ENCODE measurements at places on chromosomes 5 and 9.
A peak's percentile ranks its signal among the peaks of the same experiment; 100 is the strongest.

- peak; percentile 85 for DNase-seq
Observed at GRCh38 chr5:144191998-144192397, 21.3 kb downstream of the KCTD16 start.

DNA sequence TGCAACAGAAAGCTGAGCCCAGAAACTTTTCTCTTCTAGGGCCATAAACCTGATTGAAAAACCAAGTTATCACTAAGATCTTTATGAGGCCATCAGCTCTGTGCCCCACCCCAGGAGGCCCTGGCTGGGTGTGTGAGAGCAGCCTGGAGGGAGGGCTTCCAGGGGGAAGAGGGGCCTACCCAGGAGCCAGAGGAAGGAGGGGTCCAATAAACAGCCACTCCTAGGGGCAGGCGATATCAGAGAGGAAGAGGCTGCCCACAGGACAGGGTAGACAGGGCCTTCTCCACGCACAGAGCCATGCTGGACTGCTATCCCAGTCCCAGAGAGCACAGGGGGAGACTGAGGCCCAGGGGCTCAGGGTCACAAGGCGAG is 4.5 kb upstream of the CDX1 start:
- DNase-seq, result no peak

GRCh38 chr9:134152022-134152448 is 12.3 kb downstream of the RNU6ATAC start:
- no peak for DNase-seq

DNA sequence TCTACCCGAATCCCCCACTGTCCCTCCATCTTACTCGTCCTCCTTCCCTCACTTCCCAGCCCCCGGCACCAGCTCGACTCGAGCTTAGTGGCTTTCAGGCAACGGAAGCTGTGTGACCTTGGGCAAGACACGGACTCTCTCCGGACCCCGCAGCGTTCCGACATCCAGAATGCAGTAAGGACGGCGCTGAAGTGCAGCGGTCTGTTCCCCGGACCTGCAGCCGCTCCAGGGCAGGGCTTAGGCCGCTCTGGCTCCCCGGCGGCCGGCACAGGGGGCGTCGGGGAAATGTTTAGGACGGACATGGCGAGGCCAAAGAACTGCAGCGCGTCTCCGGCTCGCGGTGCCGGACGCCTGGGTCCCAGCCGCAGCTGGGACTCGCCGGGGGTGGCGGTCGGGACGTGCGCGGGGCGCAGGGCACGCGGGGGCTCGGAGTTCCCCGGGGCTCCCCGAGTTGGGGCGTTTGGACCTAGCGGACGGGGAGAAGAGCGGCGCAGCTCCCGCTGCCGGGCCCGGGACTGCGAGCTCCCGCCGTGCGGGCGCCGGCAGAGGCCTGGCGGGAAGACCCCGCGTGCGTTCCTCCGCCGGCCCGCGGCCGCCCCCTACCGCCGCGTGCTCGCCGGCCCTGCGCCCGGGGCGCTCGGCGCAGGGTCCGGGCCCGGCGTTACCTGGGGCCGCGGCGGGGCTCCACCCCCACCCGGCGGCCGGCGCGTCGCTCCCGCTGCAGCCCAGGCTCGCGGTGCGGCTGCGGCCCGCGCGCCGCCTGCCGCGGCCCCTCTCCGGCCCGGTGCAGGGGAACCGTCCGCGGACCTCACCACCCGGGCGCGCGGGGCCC is 5.6 kb upstream of the RNF44 start:
- DNase-seq, result peak; percentile 45

GRCh38 chr9:3475300-3476020 is 50.3 kb downstream of the RFX3 start:
- peak; percentile 20 for DNase-seq

DNA sequence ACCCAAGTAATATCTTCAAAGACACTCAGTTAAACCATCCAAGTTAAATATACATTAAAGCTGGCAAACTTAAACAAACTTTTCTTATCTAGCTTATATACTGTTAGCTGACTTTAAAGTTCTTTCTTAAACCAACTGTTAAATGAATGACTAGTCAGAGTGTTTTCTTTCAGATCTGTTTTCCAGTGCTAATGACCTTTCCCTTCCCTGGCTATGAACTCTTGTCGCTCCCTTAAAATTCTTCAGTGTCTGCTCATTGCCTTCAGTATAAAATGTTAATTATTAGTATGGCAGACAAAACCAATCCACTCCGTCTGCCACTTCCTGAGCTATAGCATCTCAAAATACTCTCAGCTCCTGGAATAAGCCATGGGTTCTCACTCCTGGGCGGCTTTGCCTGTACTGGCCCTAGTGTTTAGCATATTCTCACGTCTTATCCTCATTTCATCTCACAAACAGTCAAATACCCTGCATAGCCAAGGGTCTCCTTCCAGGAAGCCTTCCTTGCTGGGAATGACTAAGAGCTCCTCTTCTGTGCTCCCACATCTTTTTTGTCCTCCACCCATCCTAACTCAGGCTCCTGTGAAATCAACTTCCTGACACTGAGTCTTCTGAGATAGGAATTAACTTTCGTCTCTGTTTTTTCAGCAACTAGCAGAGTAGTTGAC is 87.7 kb downstream of the VCAN start:
- no peak for DNase-seq

GRCh38 chr5:11324521-11325289 is 563.7 kb upstream of the DAP start:
- no peak for DNase-seq

DNA sequence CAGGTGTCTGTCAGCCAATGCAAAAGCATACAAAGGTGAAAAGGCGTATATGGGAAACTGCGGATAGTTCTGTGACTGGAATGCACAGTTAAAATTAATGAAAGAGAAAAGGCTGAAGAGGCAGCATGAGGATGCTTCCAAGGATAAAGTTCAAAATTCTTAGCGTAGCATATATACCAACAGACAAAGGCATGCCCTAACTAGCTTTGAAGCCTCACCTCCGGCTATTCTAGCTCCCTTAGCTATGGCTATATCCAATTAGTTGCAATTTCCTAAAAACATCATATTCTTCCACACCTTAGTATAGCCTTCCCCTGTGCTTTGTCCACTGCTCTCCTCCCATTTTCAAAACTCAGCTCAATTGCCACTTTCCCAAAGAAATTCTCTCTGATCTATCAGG is 1.4 kb upstream of the DNAJA1 start:
- no peak for DNase-seq

GRCh38 chr9:14529054-14529453 is 164.2 kb downstream of the ZDHHC21 start:
- DNase-seq, result no peak

DNA sequence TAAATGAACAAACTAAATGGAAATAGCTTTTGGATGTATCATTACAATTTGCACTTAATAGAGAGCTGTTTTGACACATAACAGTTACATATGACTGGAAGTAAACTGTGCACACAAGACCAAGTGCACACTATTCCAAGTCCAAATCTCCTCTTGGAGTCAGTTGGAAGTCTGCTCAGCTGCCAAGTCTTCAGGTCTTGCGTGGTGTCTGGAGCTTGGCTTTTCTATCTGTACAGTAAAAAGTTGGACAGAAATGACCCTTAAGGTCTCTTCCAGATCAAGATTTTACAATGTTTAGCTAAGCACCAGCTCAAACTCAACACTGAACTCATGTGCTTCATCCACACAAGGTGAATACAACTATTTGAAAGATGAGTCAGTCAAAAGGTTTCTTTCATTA is 456.9 kb downstream of the RASEF start:
- no peak for DNase-seq

GRCh38 chr5:115366223-115366622 is 69.8 kb upstream of the CCDC112 start:
- DNase-seq, result peak; percentile 62

- no peak for DNase-seq
Observed at GRCh38 chr9:94630281-94630680, 9.0 kb downstream of the FBP1 start.

GRCh38 chr9:4117835-4118610 is 181.8 kb downstream of the GLIS3 start:
- peak; percentile 38 for DNase-seq

DNA sequence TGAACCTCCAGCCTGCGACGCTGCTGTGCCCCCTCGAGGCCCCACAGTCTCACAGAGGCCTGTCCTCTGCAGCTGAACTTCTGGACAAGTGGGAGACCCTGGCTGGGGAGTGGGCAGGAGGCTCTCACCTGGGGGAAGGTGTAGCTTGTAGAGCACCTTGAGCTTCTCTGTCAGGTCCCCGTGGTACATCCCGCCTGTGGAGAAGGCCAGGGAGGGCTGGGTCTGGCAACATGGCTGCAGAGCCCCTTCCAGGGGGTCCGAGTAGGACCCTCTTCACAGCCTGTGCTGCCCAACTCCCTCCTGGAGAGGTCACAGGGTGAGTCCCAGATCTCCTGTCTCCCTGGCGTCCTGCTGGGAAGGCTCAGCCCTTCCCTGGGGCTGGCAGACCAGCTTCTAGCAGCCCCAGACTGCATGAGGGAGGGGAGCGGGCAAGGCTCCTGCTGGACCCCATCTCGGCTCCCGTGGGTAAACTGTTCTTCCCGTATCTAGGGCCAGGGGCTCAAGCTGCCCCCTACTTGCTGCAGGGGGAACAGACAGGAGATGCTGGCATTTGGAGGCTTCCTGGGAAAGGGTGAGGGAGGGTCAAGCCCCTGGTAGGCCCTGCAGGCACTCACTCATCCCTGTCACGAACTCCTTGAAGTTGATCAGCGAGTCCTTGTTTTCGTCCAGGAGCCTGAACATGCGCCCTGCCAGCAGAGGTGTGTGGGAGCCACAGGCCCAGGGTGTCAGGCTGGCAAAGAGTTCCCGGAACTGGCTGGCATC is 11.2 kb upstream of the MRNIP start:
- DNase-seq, result no peak

DNA sequence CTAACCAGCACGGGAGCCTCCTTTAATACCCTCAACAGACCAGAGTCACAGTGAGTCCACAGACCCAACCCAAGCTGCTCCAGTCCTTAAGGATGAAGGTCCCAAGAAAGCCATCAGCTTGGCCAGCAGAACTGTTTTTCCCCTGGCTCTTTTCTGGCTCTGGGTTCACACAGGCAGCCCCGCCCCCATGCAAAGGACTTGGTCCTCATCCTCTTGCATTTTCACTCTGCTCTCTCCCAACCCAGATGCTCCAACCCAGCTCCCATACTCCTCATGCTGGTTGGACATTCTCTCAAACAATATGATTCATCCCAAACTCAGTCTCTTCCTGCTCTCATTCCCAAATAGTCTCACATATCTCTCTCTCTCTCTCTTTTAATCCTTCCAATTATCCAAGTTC is 74.2 kb upstream of the SPOCK1 start:
- DNase-seq, result no peak

DNA sequence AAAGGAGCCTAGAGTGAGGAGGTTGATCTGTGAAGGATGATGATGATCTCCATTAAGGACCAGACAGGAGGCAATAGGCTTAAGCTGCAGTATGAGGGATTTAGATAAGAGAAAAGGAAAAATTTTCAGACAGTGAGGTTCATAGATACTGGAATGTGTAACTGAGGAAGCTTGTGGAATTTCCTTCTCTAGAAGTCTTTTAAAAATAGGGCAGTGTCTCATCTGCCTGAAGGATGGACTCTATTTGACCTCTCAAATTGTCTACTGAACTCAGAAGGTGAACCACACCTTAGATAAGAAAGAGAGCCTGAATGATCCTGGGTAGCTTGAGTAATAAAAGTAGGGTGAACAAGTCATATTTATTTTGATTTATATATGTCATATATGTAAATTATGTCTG is 148.2 kb upstream of the CDKN2B start:
- no peak for DNase-seq

GRCh38 chr5:55062039-55062779 is 38.2 kb downstream of the GZMK start:
- no peak for DNase-seq

DNA sequence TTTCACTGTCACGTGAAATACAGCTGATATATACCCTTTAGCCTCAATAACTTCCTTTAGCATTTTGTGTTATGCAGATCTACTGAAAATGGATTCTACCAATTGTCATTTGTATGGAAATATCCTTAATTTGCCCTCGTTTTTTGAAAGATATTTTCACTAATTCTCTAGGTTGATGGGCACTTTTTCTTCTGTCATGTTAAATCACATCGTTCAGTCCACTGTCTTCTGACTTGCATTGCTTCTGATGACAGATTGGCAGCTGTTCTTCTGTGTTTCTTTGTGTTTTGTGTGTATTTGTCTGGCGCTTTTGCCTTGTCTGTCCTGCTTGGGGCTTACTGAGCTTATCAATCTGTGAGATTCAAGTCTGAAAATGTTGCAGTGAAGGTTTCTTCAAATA is 9.7 kb upstream of the CLPTM1L start:
- DNase-seq, result no peak

GRCh38 chr5:15783734-15784133 is 283.8 kb downstream of the FBXL7 start:
- DNase-seq, result no peak

- no peak for DNase-seq
Observed at GRCh38 chr9:119164716-119165115, 204.5 kb downstream of the BRINP1 start.

DNA sequence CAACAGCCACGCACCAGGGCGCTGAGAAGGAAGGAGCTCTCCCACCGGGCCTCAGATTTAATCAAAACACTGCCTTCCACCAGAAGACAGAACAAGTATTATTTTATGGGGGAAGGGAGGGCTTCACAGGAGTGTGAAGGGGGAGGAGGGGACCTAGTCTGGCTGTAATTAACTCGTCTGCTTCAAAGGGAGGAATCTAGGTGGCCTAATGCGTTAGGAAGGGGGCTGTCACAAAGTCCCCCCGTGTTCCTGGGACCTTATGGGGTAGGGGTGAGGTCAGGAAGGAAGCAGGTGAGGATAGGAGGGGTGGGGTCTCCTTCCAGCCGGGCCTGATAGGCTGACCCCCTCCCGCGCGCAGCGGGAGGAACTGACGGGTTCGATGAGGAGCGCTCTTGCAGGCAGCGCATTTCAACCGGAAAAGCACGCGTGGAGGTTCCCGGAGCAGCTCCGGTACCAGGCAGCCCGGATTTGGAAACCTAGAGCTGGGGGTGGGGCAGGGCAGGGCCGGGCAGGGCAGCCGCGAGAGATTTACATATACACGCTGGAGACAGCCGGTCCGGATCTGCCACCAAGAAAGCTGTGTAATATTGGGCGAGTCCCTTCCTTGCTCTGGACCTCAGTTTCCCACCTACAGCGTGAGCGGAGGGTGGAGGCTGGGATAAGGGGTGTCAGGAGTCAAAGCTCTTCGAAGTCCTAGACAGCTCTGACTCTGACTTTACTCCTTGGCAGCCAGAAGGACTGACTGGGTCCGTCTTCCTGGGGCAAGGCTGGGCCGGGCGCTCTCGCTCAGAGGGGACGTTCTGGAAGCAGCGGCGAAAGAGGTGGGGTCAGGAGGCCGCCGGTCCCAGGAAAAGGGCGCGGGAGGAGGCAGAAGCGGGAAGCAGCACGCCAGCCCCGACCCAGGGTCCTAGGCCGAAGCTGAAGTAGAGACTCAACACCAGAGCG is 1.8 kb downstream of the SHB start:
- DNase-seq, result peak; percentile 51

GRCh38 chr9:125794708-125795107 is 47.5 kb downstream of the PBX3 start:
- DNase-seq, result no peak

Data from hematopoietic multipotent progenitor cell treated with erythropoietin and hydrocortisone succinate and interleukin-3 and kit ligand, for 6 days (in vitro differentiated cells).